ENCODE measurements at places on chromosomes 3 and 15.

GRCh38 chr3:28376424-28376823 is 27.8 kb upstream of the AZI2 start:
- no peak for DNase-seq

GRCh38 chr15:80090879-80091503 is 31.5 kb downstream of the ZFAND6 start:
- DNase-seq: no peak

DNA sequence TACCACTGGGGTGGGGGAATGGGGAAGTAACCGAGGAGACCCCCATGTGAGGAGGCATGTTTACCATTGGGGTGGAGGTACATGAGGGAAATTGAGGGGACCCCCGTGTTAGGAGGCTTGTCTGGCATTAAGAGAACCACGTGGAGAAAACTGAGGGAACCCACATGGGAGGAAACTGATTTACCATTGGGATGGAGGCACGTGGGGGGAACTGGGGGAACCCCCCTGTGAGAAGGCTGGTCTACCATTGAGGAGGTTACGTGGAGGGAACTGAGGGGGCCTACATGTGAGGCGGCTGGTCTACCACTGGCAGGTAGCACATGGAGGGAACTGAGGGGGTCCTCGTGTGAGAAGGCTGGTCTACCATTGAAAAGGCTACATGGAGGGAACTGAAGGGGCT is 159.4 kb downstream of the FBLN2 start:
- DNase-seq: no peak

GRCh38 chr15:49044002-49044401 is 2.2 kb downstream of the SECISBP2L start:
- no peak for DNase-seq

DNA sequence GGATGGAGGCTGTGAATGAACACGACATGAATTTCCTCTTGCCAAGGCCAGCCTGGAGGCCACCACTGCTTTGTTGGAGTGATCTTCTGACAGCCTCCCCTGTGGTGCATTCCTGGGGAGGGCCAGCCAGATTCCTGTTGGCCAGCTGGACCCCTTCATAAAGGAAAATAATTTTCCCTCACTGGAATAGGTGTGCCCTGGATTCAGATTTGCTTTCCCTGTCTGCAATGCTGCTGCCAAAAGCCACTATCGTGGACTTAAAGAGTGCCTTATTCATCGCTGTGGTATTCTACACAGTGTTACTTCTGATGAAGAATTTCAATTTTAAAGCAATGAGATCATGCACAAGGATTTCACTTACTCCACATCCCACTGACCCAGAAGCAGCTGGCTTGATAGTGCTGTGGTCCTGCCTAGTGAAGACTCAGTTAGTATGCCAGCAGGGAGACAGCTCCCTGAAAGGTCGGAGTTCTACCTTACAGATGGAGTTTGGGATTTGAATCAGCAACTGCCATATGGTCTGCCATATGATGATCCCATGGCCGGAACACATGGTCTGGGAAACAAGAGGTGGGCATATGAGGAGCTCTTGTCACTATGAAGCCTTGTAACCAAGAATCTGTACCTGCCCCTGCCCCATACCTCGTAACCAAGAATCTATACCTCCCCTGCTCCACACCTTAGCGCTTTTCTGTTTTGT is 145.2 kb downstream of the KLF13 start:
- DNase-seq: no peak

GRCh38 chr3:54746722-54747121 is 181.1 kb downstream of the LRTM1 start:
- DNase-seq: no peak

GRCh38 chr3:117962750-117963149 is 1071.9 kb downstream of the IGSF11 start:
- DNase-seq: no peak

DNA sequence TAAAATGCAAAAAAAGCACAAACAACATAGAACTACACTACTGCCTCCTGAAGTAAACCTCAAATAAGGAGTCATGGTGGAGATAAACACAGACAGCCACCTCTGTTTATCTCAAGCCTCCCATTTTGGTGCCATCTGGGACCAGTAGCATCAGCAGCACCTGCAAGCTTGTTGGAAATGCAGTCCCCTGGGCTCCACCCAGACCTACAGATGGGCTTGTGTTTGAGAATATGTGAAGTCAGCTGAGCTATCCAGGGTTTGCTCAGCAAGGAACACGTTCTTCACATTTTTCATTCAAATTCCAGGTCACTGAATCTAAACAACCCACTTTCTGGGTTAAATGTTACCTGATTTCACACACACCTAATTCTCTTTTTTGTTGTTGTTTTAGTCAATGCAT is 45.5 kb downstream of the RASGRF1 start:
- DNase-seq: no peak

DNA sequence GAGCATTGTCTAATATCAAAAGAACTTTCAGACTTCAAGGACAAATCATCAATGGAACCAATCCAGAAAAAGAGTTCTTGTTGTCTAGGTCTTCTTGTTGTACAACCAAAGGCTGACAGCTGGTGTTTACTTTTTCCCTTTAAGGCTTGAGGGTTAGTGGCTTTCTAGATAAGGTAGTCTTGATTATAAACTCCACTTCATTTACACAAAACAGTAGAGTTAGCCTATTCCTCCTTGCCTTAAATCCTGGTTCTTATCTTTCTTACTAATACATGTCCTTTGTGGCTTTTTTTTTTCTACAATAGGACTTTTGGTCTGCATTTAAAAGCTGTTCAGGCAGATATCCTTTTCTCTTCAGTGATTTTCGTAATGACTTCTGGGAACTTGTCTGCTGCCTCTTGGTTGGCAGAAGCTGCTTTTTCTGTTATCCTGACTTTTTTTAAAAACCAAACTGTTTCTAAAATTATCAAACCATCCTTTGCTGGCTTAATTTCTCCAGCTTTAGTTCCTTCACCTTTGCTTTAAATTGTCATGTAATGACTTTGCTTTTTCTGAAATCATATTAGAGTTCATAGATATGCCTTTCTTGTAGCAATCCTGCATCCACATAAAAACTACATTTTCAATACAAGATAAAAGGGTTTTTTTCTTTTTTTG is 44.8 kb downstream of the STRIT1 start:
- no peak for DNase-seq

DNA sequence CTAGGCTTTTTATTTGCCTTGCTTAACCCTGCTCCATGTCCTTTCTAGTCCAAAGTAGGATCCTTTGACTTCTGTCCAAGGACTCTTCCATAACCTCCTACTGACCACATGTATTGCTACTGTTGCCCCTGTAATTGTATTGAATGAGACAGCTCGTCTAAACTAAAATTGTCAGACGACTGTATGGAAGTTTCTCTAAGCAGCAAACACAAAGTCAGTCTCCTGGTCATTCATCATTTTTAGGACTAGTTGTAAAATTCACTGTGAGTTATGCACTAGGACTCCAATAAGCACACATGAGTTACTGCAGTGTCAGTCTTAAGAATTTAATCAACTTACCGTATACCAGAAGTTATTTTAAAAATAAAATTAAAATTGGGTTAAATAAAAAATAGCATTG is 32.8 kb downstream of the SLTM start:
- DNase-seq: no peak

GRCh38 chr3:197482001-197482400 is 73.8 kb downstream of the BDH1 start:
- no peak for DNase-seq

GRCh38 chr3:158249183-158249582 is 139.3 kb downstream of the RSRC1 start:
- DNase-seq: no peak

- no peak for DNase-seq
Measured at GRCh38 chr3:142433110-142433509, 14.7 kb downstream of the XRN1 start.
